ENCODE measurements at places on chromosomes 1 and 21. TPM values are rescaled to one million over a fixed set of nuclear protein-coding genes. Genes with fewer than 3 reads are reported as not detected.
A peak's percentile ranks its signal among the peaks of the same experiment; 100 is the strongest.

DNA sequence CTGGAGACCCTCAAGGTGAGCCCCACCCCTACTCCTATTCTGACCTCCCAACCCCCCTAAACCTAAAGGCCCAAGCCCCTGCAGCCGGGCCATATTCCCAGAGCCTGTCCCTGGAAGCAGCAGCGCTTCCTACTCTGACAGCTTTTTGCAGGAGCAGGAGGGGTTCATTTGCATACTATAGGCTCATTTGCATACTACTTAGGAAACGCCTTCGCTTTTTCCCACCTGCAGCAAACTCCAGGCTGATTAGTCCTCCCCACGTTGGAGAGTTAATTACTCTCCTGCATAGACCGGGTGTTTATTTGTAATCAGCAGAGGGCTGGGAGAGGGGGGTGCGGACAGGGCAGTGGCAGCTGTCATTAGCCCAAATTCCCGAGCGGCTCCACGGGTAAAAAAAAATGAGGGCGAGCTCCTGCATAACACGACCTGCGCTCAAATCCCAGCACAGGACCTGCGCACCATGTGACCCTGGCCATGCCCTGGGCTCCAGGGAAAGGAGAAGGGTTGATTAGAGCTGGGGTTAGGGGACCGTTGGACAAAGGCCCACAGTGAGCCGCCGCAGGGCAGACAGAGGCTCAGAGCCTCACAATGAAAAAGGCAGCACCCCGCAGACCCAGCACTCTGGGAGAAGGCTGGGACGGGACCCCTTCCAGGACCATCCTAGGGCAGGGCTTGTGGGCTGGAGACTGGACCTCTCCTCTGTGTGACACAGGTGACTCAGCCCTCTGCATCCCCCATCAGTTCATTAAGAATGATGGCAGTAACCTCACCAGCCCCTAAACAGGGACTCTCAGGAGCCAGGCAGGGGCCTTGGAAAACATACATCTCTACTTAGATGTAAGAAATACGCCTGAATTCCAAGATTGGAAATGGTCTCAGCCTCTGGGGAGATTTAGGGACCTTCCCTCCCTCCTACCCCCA lies 9.9 kb upstream of the C1QA start:
- DNase-seq = no peak

- no peak for DNase-seq
These were observed 105.0 kb downstream of the GALNT2 start for GRCh38 chr1:230172016-230172537.

GRCh38 chr1:19975423-19976193 lies 3.8 kb downstream of the PLA2G2A start:
- DNase-seq = no peak

DNA sequence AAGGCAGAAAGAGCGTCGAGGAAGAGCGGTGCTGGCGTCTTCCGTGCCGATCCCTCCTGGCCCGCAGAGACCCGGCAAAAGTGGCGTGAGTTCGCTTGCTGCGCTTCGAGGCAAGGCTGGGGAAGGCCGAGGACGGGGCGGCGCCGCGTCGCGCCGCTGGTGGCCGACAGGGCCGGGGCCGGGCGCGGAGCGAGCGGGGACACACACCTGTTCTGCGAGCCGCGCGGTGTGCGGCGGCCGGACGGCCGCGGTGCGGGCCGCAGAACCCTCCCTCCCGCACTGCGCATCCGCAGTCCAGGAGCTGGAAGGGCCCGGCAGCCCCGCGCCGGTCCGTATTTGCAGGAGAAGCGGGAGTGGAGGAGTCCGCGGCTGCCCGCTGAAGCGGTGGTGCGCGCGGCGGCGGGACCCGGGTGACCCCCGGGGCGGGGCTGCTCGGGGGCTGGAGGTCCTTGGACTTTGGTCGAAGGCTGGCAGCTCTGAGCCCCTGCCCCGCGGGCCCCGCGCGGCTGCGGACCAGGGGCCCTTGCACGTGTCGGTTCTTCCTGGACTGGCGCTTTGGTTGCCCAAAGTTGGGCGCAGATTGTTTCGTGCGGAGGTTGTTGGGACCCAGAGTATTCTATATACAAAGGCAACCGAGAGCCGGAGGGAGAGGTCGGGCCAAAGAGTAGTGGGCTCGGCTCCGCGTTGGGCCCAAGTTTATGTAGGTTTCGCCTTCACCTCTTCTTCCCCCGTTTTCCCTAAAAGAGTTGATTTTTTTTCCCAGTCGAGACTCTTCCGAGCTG lies 2.6 kb downstream of the RNF220 start:
- peak; percentile 15 for DNase-seq

DNA sequence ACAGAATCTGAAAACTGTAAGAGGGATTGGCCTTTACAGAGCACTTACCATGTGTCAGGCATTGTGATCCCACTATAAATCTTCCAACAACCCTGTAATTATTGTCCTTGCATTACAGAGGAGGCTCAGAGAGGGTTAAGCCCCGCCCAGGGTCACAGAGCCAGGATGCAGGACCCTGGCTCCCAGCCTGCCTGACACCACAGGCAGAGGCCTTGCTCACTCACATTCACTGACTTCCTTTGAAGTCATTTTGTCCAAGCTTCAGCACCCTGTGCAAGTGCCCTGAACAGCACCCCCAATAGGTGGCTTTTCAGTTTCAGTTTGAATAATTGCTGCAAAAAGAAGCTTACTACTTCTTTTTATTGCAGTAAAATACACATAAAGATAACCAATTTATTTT lies 256.8 kb upstream of the NFIA start:
- no peak for DNase-seq

GRCh38 chr1:214861615-214862014 lies 220.9 kb upstream of the KCNK2 start:
- DNase-seq = no peak

DNA sequence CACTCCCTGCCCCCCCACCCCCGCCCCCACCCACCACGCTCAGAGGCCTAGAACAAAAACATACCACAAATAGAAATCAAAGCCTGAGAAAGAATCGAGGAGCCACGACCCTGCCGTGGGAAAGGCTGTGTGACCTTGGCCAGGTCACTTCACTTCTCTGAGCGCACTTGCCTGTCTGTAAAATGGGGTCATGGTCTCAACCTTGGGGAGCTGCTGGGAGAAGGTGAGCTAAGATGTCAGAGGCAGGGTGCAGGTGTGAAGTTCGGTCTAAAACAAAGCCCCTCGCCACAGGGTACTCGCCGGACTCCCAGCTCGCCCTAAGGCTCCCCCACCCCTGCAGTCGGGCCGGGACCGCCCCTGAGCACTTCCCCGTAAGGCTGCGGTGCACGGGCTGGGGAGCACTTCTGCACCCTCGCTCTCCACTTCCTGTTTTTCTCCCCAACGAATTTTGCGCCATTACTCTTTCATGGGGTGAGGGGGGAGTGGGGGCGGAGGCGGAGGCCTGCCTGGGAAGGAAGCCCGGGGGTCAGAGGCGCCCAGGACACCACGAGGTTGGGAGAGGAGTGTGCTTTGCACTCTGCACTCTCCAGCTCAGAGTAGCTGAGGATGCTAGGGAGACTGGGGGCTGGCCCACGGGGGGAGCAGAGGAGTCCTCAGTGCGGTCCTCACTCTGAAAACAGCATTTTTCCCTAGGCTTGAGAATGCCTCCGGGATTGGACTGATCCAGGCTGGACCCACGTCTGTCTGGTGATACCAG lies 21.9 kb upstream of the PIK3CD start:
- DNase-seq = peak; percentile 91

DNA sequence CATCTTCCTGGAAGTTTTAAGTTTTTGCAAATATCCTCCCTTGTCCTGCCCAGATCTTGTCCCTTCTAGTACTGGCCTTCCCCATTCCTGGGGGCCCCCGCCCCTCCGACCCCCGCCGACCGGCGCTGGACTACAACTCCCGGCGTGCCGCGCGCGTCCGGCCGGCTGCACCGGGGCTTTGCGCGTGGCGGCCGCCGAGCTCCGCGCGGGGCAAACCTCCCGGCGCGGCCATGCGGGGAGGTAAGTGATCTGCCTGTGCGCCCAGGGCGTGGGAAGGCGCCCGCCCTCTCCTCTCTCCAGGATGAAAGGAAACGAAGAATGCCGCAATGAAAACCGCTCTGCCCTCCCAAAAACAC lies 3.2 kb upstream of the SAMD13 start:
- peak; percentile 54 for DNase-seq

DNA sequence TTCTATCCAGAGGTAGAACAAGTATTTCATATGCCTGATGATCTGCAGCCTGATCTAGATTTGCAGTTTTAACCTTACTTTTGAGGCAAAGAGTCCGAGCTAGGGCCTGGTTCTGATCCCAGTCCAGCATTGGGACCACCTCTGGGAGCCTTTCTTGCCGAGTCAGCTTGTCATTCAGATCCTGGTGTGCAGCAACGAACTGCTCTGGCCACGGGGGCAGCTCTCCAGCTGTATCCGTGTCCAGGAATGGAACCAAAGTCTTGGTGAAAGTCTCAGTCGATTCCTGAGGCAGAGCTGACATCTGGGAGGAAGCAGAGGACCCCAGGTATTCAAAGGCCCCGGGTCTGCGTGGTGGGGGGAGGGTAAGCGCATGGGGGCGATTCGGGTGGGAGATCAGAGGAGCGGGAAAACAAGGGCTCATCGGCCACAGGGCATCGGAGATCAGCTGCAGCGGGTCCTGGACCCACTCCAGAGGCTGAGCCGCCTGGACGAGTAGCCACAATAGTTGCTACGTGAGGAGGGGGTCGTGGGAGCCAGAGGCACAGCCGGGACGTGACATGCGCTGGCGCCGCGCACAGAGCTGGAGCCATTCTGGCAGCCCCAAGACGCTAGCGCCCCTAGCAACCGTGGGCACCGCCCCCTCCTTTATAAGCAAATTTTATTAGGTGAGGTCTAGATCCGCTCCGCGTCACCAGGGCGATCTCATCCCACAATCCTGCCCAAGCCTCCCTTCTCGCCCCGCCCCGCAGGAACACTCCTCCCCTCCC lies 32.4 kb upstream of the BSDC1 start:
- no peak for DNase-seq

DNA sequence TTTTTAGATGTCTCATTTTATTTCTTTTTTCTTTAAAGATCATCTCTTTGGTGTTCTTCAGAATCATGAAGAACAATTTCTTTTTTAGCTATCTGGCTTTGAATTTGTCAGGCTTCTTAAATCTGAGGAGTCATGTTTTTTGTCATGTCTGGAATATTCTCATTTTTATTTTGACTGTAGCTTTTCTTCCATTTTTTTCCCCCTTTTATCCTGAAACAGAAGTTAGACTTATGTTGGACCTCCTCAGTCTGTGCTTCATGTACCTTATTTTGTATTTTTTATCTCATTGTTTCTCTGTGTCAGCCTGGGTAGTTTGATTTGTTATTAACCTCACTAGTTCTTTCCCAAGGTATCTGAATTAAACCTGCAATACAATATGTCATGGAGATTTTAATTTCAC lies 319.2 kb upstream of the ADGRL4 start:
- no peak for DNase-seq

GRCh38 chr1:71787699-71788098 lies 494.6 kb downstream of the NEGR1 start:
- DNase-seq = no peak

DNA sequence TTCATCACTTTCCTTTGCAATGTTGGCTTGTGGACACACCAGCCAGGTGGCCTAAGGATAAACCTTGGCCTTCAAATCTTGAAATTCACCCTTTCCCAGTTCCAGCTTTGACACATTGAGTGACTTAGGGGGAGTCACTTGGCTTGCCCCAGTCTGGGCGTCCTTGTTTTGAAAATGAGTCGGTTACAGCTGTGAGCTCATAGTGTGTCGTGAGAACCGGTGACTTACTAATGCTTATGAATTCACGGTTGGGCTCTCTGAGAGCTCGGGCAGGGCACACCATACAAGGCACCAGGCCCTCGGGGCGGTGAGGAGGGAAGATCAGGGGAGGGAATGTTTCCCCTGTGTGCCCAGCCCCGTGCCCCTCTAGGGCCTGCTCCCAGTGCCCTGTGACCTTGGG lies 126.9 kb upstream of the TMPRSS2 start:
- no peak for DNase-seq

DNA sequence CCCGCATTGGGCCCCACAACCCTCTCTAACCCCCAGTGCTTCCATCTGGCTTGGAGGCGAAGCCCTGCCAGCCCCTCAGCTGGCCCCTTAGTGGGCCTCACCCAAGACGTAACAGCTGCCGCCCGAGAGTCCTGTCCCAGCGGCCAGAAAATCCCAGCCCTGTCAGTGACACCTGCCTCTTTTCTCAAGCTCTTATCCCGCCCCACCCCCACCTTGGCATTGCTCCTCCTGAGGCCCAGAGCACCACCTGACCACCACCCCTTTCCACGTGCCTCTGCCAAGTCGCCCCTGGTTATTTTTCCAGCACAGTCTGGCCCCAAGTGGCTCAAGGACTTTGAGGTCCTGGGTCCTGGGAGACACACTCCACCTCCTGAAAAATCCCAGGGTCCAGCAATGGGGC lies 5.9 kb upstream of the CTRC start:
- no peak for DNase-seq

GRCh38 chr21:38249696-38250278 lies 7.0 kb upstream of the KCNJ15 start:
- DNase-seq = no peak

DNA sequence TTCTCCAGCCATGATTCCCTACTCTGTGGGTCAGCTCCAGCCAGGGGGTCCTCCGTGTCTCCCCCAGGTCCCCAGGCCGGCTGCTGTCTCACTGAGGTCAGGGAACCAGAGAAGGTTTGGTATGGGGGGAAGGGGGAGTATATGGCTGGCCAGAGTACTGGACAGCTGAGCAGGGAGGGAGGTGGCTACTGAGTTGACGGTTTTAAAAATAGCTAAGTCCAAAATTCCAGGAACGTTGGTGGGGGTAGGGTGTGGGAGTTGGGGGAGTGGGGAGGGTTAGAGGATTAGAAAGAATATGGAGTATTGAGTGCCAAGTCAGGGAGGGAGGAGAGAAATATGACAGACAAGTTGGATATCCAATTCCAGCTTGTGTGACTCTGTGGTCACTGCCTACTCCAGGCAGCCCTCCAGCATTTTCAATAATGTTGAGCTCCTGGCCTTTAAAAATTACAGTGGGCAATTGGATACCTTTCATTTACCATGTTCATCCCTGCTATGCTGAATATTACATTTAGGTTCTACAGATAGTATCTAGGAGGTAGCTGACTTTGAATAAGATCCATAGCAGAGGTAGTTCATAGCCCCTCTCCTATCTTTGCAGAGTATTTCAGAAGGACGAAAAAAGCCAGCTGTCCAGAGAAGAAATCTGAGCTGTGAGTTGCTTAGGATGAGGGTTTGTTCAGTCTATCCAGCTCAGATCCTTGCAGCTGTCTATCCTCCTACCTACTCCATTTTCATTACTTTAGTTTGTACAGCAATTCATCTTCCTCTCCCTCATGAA lies at the start of gene HJV:
TSS of gene HJV (minus strand) at position 114 of the 781 bp plus-strand sequence. CDS start 1,504 bp downstream, outside the sequence.
- no peak for DNase-seq

GRCh38 chr1:178792394-178792793 lies 67.3 kb downstream of the RALGPS2 start:
- DNase-seq = no peak

DNA sequence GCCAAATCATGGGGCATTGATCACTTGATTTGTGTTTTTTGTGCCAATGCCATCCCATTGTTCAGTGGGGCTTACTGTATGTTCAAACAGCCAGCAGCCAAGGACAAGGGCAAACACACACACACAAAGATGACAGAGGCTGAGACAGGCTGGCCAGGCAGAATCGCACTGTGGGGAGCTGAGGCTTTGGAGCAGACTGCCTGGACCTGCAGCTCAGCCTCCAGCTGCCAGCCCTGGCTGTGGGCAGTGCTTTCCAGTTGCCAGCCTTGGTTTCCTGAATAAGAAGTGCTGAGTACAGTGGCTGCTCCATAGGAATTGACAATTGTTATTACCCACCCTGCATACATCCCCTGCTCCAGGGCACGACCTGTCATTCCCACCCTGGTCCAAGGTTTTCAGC lies 16.9 kb upstream of the PCP4 start:
- no peak for DNase-seq

The PTPRC gene
- 475 TPM for total RNA-seq

The LRRC40 gene
- total RNA-seq = 20.9 TPM

The FRRS1 gene
- total RNA-seq = 4.0 TPM

The SHE gene
- total RNA-seq = not detected

The WNT3A gene
- total RNA-seq = not detected

The CACNA1S gene
- not detected for total RNA-seq

The KRTAP19-3 gene
- not detected for total RNA-seq

The PGBD5 gene
- not detected for total RNA-seq

The RNU1-2 gene
- 1,043 TPM for total RNA-seq
